Jurkat, Clone E6-1 (cell line): ENCODE measurements at places on chromosomes 7 and 10.

DNA sequence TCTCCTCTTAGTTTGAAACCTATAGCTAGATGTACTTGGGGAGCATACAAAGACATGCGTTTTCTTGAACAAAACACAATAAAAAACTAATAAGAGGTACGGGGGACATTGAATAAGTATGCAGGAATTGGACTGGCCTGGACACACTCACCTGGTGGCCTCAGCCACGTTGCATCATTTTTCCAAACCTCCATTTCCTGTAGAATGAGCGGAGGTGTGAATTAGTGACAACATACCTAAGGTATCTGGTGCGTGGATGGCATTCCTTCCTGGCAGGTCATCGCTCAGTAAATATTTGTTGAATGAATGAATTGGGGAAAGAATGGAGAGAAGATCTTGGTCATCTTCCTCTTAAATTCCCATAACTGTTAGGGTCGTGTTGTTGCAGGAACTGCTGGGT is 103.2 kb upstream of the CTBP2 start:
- no peak for DNase-seq

- no peak for DNase-seq
Measured at GRCh38 chr10:131748831-131749766, 151.7 kb upstream of the PPP2R2D start.

DNA sequence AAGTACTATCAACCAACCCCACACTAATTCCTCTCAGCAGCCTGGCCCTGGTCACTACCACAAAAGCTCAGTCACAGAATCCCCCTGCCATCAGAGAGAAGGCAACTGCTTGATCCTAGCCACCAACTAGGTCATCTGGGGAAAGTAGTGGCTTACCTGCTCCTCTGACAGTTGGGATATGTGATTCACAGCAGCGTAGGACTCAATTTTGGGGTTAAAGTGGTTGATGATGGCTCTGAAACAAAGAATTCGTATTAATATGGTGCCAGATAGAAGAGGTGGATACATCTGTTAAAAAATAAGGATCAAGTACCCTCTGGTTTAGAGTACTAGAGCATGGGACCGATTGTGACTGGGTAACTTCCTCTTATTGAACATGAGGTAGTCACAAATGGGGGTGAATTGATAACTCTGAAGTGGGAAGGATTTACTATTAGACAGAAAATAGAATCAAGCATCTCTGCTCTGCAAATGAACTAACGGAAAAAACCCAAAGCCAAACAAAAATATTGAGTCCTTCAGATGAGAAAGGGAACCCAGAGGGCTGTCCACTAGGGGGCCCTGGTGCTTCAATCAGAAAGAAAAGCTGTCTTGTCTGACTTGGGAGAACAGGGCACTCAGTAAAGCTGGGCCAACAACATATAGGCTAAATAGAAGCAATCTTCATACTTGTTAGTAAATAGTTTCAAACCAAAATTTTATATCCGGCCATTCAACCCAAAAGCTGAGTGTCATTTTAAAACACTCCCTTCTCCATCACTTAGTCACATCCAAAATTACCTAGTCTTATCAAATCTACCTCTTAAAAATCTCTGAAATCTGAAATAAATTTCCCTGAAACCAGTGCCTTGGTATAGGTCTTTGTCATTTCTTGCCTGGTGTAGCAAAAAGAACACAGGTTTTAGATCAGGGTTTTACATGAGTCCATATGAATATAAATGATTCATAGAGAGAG is 45.9 kb upstream of the KCNIP2 start:
- DNase-seq, result peak; percentile 59

GRCh38 chr7:42673951-42674350 is 237.9 kb downstream of the C7orf25 start:
- DNase-seq, result no peak

- no peak for DNase-seq
Measured at GRCh38 chr10:369221-369683, 234.0 kb downstream of the ZMYND11 start.

GRCh38 chr7:17368856-17369524 is 70.5 kb downstream of the AHR start:
- DNase-seq, result no peak

- DNase-seq, result no peak
Measured at GRCh38 chr10:76769582-76769981, 868.0 kb downstream of the KCNMA1 start.

DNA sequence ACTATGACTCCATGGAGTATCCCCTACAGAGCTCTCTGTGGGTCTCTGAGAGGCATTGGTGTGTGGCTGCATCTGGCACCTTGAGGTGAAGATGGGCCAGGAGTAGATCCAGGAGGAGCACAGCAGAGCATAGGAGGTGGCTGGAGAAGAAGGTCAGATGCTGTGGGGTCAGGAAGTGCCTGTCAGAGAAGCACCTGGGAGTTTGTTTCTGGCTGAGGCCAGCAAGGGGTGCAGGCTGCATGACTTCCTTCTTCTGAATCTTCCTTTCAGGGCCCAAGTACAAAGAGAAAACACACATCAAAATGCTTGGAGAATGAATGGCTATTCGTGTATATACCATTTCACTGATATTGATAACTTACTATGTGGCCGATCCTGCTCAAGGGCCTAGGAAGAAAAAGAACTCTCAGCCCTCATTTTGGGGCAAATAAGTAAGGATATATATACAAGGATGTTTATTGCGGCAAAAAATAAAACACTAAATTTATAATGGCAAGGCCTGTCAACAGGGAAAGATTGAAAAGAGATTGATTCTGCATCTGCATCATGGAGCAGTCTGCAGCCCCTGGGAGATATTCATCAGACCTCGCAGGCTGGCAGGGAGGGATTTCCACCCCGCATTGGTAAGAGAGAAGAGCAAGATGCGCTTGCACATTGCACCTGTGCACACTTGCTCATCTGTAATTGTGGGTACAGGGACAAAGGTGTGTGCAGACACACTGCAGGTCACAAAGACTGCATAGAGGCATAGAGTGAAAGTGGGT is 39.2 kb downstream of the PTPRE start:
- DNase-seq, result no peak

DNA sequence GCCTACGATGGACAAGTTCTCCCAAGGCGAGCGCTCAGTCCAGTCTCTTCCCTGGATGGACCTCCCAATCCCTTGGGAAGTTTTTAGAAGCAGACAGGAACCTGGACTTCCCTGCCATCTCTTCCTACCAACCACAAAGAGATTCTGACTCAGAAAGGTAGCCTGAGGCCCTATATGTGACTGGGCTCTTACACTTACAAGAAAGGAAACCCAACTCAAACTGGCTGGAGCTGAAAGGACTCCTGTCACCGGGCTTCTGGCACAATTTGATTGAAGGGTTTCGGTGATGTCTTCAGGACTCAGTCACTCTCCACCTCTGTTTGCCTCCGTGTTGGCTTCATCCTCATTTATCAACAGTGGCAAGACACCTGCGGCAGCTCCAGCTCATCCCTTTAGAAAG is 3.7 kb upstream of the COL13A1 start:
- no peak for DNase-seq

GRCh38 chr7:99563650-99564049 is 5.2 kb downstream of the ZNF655 start:
- DNase-seq, result no peak

DNA sequence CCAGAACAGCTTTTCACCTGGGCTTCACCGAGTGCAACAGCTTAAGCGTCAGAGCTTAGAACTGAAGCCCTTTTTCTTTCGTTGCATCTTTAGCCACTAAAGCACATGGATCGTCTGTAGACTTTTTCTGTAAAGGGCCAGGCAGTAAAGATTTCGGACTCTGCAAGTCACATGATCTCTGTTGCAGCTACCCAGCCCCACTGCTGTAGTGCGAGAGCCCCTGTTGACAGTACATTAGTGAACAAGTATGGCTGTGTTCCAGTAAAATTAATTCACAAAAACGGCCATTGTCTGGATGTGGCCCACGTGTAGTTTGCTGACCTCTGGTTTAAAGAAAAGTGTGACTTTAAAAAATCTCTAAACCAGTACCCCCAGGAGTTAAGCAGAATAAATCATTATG is 39.4 kb downstream of the FBH1 start:
- no peak for DNase-seq

DNA sequence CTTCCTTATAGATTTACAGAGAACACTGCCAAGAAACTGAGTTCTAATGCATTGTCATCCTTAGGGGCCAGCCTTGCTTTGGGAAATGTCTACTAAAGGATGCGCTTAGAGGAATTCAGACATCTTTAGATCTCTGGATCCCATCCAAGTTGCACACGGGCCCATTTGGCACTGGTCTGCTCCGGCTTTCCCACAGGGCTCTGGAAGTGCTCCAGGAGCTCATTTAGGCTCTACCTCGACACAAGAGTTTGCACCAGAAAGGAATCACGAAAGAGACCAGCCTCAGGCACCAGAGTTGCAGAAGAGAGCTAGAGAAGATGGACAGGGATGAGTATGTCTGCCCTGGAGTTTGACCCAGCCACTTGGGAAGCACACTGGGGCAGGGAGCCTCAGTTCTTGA is 150.1 kb upstream of the TMEM72 start:
- no peak for DNase-seq

DNA sequence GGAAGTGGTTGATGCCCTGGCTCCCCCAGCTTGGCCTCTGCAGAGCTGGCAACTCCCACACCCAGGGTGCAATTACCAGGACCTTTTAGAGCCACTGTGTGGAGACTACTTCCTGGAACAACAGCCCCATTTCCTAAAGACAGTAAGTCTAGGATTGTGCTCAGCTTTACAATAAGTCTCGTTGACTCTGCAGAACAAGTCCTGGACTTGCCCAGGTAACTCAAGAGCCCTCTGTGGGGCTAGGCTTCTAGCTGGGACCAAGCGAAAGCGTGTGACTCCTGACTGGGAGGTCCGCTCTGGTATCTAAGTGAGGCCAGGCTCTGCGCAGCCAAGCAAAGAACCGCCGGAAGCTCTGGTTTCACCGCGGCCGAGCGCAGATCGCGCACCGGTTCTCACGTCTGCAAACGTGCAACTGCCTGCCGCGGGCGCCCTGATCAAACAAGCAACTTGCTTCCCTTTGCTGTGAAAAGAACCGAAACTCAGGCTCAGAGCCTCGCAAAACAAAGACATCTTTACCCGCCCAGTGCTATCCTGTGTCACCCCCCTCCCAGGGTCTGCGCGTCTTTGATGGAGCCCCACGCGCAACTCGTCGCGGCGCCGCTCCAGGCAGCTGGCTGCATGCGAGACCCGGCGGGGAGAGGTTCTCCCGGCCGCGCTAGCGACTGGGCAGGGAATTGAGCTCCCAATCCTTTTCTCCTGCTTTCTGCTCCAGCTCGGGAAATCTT is 4.4 kb upstream of the PDLIM1 start:
- peak; percentile 83 for DNase-seq

DNA sequence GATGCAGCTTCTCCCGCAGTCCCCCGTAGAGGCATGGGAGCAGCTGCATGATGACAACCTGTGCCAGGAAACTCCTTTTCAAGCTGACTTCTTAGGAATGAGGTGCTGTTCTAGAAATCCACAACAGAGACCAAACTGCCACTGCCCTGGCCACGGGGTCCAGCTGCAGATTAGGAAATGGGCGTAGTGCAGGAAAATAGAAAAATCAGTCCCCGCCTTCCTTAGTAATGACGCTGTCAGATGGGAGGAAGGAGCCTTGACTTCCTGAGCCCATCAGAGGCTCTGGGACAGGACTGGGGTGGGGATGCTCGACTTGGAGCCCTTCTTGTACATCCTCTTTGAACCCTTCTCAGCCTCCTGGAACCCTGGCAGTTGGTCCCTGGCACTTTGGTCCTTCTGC is 227.8 kb upstream of the GRB10 start:
- no peak for DNase-seq

DNA sequence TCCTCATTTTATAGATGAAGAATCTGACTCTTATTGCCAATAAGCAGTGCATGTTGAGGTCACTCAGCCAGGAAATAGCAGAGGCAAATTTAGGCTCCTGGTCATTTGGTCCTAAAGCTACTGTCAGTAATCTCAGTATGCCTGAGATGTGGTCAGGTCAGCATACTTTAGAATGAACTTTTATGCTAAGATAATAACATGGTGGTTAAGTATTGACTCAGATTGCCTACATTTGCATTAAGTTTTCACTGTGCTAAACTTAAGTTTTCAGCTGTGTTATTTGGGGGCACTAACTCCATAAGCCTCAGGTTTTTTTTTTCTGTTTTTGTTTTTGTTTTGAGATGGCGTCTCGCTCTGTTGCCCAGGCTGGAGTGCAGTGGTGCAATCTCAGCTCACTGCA is 35.9 kb upstream of the CCSER2 start:
- no peak for DNase-seq

DNA sequence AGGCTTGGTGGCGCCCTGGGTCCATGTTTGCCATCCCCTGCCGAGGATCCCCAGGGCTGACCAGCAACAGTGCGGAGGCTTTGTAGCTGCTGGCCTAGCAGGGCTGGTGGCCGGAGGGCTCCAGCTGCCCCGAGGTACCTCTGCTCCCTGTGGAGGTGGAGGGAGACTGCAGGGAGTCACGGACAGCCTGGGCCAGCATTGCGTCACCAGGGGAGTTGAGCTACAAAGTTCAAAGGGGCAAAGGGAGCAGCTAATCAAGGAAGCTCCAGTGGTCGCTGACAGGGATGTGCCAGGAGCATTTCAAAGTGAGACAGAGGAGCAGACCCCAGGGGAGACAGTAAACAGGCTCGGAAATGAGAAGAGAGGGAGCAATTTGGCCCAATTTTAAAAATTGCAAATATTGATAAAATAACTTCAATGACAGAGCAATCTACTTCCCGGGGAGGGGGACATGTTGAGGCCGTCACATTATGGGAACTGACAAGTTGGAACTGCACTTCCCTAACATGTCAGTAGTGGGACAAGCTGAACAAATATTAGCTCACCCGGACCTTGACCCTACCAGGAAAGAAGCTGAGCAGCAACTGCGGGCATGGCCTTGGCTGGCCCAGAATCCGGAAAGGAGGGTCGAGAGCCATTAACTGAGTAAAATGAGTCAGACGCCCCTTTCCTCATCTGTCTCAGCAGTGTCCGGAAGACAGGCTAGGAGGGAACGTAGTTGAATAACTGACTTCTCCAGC is 39.4 kb downstream of the BTBD16 start:
- no peak for DNase-seq

DNA sequence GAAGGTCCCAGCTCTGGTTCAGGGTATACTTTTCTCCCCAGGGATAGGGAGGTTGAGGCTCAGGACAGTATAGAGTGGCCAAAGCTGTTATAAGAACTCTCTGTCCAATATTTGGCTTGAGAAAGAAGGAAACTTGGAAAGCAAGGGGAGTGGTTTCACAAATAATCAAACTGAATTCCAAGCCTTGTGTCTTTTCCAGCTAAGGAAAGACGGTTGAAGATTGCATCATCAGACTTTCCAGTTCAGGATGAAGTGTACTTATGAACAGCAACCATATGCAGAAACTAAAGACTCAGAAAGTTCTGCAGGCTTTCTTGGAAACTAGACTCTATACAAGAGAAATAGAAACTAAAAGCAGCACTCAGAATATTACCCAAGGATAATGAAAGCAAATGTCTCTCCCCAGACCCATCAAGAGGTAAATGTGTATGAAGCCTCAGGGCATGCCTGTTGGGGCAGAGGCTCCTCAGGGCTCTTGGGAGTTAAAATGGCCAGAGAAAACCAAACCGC is 46.4 kb downstream of the RAMP3 start:
- DNase-seq, result no peak

DNA sequence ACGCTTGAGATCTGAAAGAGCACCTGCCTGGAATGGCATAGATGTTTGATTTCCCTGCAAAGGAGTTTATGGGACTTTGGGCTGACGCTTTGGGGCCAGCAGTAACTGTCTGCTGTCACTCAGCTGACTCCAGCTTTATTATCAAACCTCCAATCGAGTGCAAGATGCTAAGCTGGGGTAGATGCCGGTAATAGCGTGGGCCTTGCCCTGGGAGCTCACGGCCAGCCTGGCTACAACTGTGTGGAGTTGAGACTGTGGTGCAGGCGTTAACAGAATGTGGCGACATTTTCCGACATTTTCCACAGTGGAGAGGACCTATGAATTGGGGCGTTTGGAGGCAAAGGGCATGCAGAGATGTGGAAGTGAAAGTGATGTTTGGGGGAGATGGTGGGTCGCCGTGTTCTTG is 1.3 kb downstream of the CHST12 start:
- no peak for DNase-seq
